Fibroblast of the aortic adventitia (primary cell): ENCODE measurements at places on chromosomes 5 and 9. TPM values are rescaled to one million over a fixed set of nuclear protein-coding genes. Genes with fewer than 3 reads are reported as not detected.
A peak's percentile ranks its signal among the peaks of the same experiment; 100 is the strongest.

RPL35 gene
- 356 and 2,683 TPM in 2 replicates for total RNA-seq

UBTD2 gene
- total RNA-seq: 21.5 and 28.4 TPM in 2 replicates

FOXI1 gene
- total RNA-seq: not detected in 2 replicates

DNA sequence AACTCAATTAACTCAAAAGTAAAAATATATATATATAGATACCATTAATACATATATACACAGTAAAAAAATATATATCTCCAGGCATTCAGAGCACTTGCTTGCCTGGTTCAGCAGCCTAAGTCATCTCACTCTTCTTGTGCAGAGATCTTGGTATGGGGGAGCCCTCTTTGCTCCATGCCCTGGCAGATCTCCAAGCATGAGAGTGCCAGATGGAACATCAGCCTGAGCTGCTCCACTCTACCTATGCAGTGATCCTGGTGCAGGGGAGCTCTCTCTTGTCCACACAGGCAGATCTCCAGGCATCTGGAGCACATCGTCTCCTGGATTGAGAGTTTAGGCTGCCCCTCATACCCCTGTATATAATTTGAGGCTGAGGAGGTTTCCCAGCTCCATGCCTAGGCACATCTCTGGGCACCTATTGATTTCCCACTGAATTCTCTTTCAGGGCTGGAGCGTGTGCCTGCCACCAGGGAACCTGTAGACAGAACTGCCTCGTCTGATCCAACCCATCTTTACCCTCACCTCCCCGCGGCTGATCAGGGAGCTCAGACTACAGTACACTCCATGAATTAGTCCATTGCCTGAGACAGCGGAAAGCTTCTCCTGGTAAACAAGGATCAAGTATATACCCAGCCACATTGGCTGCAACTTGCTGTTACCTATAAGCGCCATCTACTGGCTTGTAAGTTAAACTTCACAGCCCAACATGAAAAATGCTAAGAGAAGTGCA, 342.4 kb upstream of the GRIA1 start:
- peak; percentile 18 for DNase-seq

DNA sequence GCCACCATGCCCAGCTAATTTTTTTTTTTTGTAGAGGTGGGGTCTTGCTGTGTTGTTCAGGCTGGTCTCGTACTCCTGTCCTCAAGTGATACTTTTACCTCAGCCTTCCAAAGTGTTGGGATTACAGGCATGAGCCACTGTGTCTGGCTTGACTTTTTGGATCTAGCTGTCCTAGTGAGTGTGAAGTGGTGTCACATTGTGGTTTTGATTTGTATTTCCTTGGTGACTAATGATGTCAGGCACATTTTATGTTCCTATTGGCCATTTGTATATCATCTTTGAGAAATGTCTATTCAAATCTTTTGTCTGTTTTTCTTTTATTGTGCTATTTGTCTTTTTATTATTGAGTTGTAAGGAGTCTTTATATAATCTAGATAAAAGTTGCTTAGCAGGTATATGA, 53.5 kb upstream of the MCCC2 start:
- DNase-seq: peak; percentile 44
